Left colon (tissue), 2 donors: ENCODE measurements at places on chromosomes 12 and 14. TPM values are rescaled to one million over a fixed set of nuclear protein-coding genes. Genes with fewer than 3 reads are reported as not detected.

DNA sequence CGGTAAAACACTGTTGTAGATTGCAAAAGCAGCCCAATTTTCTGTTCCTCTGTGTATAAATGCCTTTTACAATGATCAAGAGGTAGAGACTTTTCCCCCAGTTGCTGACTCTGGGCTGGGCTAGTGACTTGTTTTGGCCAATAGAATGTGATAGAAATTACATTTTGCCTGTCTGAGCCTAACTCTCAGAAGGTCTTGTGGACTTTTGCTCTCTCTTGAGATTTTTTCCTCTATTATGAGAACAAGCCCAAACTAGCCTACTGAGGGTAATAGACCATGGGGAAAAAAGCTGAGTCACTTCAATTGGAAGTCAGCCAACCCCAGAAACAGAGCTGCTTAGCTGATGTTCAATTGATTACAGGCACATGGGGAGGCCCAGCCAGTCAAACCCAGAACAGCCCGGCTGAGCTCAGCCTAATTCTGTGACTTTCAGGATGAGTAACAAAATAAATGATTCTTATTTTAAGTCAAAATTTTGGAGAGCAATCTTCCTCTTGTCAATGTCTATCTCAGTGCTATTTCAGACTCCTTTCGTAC lies 61.4 kb downstream of the MYF5 start:
- DNase-seq = peak; percentile 24

DNA sequence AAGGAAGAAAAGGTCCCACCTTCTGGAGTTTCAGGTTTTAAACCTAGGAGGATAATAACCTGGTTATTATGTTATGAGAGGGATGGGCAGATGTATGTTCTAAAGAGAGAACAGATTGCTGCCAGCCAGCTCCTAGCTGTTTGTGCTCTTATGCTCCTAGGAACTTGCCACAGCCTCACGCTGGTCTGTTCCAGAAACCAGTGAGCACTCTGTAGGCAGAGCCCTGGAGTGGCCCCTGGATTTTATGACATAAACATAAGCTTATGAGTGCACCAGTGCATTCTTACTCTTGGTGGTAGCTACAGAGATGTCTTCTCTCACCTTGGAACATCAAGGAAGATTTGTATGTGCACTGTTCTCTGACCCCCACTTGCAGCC lies 27.7 kb downstream of the KLC1 start:
- no peak for DNase-seq

DNA sequence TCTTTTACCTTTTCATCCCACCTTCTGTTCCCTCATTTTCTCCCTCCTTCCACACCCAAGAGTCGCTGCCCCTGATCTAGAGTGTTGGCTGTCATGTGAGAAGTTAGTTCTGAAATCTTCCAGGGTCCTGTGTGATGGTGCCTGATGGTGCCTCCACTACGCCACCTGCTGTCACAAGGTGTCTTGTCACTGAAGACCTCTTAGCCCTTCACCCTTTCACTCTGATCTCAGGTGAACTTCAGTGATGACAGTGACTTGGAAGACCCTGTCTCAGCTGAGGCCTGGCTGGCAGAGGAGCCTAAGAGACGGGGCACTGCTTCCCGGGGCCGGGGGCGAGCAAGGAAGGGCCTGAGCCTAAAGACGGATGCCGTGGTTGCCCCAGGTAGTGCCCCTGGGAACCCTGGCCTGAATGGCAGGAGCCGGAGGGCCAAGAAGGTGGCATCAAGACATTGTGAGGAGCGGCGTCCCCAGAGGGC lies 7.6 kb upstream of the PFDN5 start:
- peak; percentile 50 for DNase-seq

- no peak for DNase-seq
These were observed 428.1 kb downstream of the NRXN3 start for GRCh38 chr14:78598046-78598920.

GRCh38 chr14:94446126-94446525 lies 6.5 kb downstream of the SERPINA11 start:
- no peak for DNase-seq

- DNase-seq = no peak
These were observed 62.4 kb downstream of the SLC6A12 start for GRCh38 chr12:151579-151978.

- no peak for DNase-seq
These were observed 546.6 kb upstream of the TBX3 start for GRCh38 chr12:115230606-115231005.

GRCh38 chr14:23512156-23512555 lies 39.4 kb downstream of the ZFHX2 start:
- no peak for DNase-seq

GRCh38 chr14:69055999-69056788 lies 77.1 kb upstream of the ACTN1 start:
- no peak for DNase-seq

GRCh38 chr12:104544836-104545235 lies 88.1 kb downstream of the CHST11 start:
- DNase-seq = no peak

DNA sequence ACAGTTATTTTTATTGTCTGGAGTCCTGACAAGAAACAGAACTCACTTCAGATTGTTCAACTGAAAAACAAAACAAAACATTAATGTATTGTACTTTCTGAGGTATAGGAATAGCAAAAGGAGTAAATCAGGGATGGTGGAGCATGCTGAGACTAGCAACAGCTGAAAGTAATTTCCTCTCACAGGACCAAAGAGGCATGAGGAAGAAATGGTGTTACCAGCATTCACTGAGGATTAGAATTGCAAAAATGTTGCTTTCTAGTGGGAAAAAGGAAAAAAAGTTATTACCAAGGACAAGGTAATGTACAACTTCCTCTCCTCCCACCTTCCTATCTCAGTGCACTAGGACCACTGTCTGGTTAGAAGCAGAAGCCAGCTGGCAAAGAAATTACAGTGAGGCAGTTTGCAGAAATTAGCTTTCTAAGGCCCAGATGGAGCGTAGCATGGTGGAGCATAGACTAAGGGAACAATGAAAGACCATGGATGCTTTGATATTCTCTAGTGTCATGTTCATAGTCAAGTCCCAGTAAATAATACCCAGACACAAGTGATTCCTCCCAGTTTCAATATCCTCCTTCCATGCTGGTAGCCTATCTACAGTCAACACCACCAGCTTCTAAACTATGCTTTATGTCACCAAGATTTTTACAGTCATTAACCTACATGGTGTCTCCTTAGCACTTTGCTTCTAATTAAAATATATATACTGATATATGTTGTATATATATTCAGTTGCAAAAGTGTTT lies 133.7 kb upstream of the DCN start:
- no peak for DNase-seq

DNA sequence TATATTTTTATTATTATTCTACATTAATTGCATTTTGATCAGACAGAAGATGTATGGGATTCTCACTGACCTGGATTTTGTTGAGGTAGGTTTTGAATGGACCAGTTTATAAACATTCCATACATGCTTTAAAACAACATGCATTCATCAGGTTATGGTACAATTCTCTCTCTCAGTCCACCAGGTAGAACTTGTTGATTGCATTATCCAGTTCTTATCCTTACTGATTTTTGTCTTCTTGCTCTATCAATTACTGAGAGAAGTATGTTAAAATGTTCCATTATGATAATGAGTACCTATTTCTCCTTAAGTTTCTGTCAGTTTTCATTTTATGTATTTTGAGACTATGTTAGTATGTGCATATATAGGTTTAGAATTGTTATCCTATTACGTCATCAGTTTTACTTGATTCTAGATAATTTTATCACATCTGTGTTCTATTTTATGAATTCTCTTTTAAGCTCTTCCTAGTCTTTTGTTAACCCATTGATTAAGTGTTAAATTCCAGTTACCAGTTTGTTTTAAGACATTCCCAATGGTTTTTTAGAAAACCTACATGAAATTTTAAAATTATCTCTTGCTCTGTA lies 50.6 kb downstream of the EP400 start:
- no peak for DNase-seq

DNA sequence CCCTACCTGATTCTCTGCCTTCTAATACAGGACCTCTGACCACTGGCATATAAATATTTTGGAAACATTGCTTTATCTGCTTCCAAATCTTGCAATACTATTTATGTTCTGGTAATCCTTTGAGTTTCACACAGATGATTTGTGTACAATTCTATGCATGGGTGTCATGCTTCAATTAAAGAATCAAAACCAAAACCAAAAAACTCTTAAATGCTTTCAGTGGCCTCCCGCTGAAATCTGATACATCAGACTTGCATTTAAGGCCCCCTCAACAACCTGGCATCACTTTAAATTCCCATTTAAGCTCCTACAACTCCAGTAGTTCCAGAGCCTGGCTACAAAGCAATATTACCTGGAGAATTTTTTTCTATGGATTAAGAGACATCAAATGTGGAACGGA lies 221.7 kb upstream of the NAV3 start:
- no peak for DNase-seq

GRCh38 chr14:84087986-84088531 lies 1441.9 kb upstream of the FLRT2 start:
- no peak for DNase-seq

GRCh38 chr14:87080146-87080545 lies 912.8 kb downstream of the GALC start:
- DNase-seq = no peak

GRCh38 chr14:44886860-44887595 lies 74.7 kb downstream of the KLHL28 start:
- no peak for DNase-seq

DNA sequence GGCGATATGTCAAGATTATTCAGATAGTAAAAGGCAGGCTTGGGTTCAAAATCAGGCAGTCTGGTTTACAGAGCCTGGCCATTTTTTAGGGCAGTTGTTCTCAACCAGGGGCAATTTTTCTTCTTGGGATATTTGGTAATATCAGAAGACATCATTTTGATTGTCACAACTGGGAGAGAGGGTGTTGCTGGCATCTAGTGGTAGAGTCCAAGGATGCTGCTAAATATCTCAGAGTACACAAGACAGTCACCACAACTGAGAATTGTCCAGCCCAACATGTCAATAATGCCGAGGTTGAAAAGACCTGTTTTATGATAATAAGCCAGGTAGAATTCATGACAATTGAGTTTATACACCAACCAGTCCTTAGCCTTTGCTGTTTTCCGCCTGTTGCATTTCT lies 733.9 kb downstream of the NRXN3 start:
- DNase-seq = no peak

GRCh38 chr12:23093488-23093887 lies 468.5 kb downstream of the ETNK1 start:
- DNase-seq = no peak

GRCh38 chr12:111367661-111368221 lies 1.2 kb downstream of the PHETA1 start:
- DNase-seq = peak; percentile 73

The KRT78 gene
- not detected for total RNA-seq

The CABP1 gene
- 1.2 TPM for total RNA-seq

The EML5 gene
- 0.64 TPM for total RNA-seq

The PMCH gene
- total RNA-seq = not detected

The KRT86 gene
- not detected for total RNA-seq

The MUCL1 gene
- not detected for total RNA-seq

The AHNAK2 gene
- 3.2 TPM for total RNA-seq

The TGFB3 gene
- 4.5 TPM for total RNA-seq

The TEX22 gene
- total RNA-seq = 0.49 TPM

The SERPINA1 gene
- 197 TPM for total RNA-seq

The ACOT4 gene
- total RNA-seq = 3.4 TPM

The REM2 gene
- 0.64 TPM for total RNA-seq

The RNF212B gene
- total RNA-seq = not detected
